ENCODE measurements at places on chromosomes 3 and 15.

GRCh38 chr15:60390231-60390630 lies 7.6 kb downstream of the ANXA2 start:
- no peak for DNase-seq

GRCh38 chr3:45169125-45169904 lies 23.1 kb upstream of the CDCP1 start:
- DNase-seq = no peak

DNA sequence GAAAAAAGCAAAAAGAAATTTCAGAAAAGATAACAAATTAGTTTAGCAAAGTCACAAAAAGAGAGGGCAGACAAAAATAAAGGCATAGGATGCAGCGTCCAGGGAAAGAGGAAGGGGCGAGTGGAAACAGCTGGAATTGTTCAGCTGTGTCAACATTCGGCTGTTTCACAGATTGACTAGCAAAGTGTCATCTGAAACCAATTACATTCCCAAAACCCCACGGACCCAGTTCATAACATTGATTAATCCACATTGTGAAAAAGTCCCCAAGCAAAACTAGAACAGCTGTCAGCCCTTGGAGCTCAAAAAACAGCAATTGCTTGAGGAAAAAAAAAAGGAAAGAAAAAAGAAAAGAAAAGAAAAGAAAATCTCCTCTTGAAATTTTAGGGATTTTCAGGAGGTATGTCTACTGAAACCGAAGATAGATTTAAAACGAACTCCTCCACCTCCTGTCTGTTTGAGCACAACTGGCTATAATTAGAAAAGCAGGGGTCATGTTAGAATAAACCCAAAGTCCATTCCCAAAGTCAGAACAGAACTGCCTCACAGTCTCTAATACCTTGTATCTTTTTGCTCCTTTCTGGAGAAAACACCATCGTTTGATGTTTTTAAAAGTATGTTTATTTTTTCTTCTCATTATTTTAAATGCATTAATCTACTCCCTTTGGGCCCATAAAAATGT lies 159.6 kb downstream of the RORA start:
- no peak for DNase-seq

DNA sequence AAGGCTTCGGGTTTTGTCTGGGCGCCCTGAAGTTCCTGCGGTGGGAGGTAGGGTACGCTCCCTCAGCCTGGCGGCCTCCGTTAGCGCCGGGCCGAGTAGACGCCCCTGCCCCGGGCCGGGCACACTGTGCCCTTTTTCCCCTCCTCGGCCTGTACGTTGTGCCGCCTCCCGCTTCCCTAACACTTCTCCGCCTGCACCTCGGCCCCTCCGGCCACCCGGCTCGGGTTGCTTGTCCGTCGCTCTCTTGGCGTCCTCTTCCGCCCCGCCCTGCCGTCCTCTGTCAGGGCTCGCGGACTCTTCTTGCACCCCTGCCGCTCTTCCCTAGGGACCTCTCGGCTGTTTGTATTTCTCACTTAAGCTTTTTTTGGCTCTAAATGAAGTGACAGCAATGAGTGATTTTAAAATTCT lies 384 bp downstream of the KNL1 start:
- DNase-seq = no peak

- DNase-seq = no peak
Observed at GRCh38 chr15:50774450-50774849, 8.9 kb upstream of the SPPL2A start.

- DNase-seq = no peak
Observed at GRCh38 chr15:95018888-95019545, 787.7 kb downstream of the MCTP2 start.

DNA sequence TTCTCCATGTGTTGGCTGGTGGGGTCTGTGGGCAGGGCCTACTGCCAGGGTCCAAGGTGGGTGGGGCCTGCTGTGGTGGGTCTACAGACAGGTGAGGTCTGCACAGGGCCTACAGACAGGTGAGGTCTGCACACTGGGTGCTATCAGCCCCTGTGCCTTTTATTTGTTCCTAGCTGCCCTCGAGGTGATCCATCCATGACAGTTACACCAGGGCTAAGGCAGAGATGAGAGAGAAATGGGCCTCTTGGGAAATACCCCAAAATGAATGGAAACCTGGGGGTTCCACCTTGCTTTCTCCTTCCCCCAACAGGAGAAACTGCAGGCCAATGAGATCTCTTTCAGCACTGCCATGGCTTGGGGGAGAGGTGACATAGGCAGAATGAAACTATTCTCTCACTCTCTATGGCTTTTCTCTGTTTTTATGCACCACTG lies 36.4 kb downstream of the CFAP100 start:
- no peak for DNase-seq

DNA sequence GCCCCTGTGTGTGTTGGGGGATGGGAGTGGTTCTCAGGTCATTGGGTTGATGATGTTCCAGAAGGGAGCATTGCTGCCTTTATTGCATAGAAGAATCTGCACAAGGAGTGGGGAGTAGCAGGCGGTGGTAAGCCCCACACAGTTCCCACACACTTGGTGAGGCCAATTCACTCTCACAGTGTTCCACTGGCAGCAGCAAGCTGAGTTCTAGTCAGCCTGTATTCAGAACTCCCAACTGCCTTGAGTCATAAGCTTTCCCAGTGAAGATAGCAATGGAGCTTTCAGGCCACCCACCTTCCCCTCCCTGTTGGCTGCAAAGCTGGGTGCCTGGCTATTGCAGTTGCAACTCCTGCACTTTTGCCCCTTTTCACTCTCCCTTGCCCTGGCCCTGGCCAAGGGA lies 181.1 kb upstream of the RBMS3 start:
- no peak for DNase-seq

- no peak for DNase-seq
Observed at GRCh38 chr15:29233566-29233965, 36.1 kb downstream of the NSMCE3 start.

- no peak for DNase-seq
Observed at GRCh38 chr3:149401926-149402310, 24.5 kb upstream of the TM4SF1 start.

DNA sequence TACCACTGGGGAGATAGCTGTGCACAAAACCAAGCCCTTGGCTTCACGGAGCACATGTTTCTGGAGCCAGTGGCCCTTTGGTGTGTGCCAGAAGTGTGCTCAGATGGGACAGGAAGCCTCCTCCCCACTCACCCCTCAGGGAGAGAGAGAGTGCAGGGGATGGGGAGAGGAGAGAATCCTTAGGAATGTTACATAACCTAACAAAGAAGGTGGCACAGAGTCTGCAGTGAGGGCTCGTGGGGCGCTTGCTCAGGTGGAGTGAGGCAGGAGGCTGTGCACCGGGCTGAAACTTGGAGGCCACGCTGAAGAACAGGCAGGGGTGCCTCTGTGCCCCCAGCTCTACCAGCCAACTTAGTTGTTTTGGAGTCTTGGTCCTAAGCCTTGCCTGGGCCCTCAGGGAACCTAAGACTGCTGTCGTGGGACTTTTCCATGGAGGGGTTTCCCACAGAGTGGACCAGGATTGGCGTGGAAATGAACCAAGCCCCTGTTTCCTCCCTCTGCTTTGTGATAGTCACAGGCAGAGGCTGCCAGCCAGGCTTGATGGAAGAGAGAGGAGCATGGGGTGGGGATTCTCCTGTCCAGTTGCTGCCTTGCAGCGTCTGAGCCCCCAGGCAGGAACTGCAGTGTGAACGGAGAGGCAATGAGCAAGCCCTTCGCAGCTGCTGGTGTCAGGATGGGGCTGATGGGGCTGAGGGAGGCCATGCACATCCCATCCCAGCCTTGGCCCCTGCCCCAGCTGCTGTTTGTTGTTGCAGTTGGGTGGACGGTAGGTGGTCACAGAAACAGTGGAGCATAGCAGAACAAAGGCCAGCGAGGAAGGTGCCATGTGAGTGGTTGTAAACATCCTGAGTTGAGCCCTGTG lies 32.7 kb downstream of the PDIA5 start:
- DNase-seq = no peak

- no peak for DNase-seq
Observed at GRCh38 chr3:177195242-177195991, 1.9 kb downstream of the TBL1XR1 start.

- DNase-seq = no peak
Observed at GRCh38 chr3:171878461-171879225, 35.5 kb downstream of the TMEM212 start.
